ENCODE measurements at places on chromosomes 16 and 17. TPM values are rescaled to one million over a fixed set of nuclear protein-coding genes. Genes with fewer than 3 reads are reported as not detected.
A peak's percentile ranks its signal among the peaks of the same experiment; 100 is the strongest.

GRCh38 chr17:75371981-75372380 lies 33.5 kb downstream of the GRB2 start:
- no peaks in the 10 kb centered on the region for H3K36me3 ChIP-seq
- no peak for DNase-seq
- peaks cover 5% of the 10 kb centered on the region for H3K4me1 ChIP-seq
- no peak overlapping the region for H3K4me3 ChIP-seq

- no peaks in the 10 kb centered on the region for H3K27me3 ChIP-seq
- H3K36me3 ChIP-seq: no peaks in the 10 kb centered on the region
- no peak for DNase-seq
- H3K4me3 ChIP-seq: no peak overlapping the region
Measured at GRCh38 chr17:62662855-62663254, 35.4 kb downstream of the MRC2 start.

DNA sequence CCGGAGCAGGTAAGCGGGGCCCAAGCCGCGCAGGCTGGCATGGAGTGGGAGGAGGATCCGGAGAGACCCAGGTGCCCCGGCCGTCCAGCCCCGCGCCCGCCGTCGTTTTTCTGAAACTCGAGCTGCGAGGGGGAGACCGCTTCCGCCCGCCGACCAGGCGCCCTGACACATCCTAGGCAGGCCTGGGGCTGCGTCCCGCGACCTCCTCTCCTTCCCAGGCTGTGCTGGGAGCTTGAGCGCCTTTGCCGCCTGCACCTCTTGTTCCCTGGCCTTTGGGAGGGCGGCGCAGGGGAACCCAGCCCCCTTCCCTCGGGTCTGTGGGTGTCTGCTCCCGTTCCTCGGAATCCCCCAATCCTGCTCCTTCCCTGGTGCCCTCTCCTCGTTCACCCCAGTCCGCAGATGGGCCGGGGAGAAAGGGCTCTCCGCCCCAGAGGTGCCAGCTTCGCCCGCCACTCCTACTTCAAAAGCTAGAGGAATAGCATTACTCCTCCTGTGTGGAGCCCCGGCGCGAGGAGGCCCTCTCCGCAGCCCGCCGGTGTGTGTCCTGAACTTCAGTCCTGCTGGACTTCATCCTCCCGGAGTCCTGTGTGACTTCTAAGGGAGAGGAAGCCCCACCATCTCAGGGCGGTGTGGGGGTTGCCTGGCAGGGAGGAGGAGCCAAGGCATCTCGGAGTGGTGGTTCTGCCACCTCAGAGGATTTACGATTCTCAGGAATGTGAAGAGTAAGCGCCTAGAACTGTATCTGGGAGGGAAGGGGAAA lies 1.0 kb downstream of the NHERF1 start:
- no peaks in the 10 kb centered on the region for H3K36me3 ChIP-seq
- no peak for DNase-seq
- H3K27me3 ChIP-seq: no peaks in the 10 kb centered on the region
- peaks cover 58% of the 10 kb centered on the region for H3K4me1 ChIP-seq
- H3K27ac ChIP-seq: peak overlapping the region; percentile 90
- peak overlapping the region; percentile 86 for H3K4me3 ChIP-seq

DNA sequence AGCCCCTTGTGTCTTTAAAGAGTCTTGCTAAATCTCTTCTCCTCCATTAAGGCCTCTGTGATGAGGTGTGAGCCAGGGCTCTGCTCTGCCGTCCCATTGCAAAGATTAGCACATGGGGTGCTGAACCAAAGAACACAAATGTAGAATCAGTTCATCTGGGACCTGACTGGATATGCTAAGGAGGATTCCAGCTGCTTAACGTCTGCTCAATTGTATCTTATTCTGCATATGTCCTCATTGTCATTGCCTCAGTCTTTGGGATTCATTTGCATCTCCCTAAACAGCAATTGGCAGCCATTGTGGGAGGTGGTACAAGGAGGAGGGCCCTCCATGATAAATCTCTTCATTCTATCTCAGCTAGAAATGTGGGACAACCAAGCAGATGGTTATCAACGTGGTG lies 106.3 kb upstream of the ADAMTS18 start:
- no peaks in the 10 kb centered on the region for H3K36me3 ChIP-seq
- H3K4me1 ChIP-seq: no peaks in the 10 kb centered on the region
- no peaks in the 10 kb centered on the region for H3K27me3 ChIP-seq
- no peak for DNase-seq
- H3K4me3 ChIP-seq: no peak overlapping the region
- no peak overlapping the region for H3K27ac ChIP-seq

GRCh38 chr17:66577041-66577440 lies 257.9 kb upstream of the CACNG5 start:
- H3K36me3 ChIP-seq: no peaks in the 10 kb centered on the region
- no peaks in the 10 kb centered on the region for H3K4me1 ChIP-seq
- no peak for DNase-seq

GRCh38 chr16:57190136-57190535 lies 4.0 kb downstream of the RSPRY1 start:
- peaks cover 1% of the 10 kb centered on the region for H3K4me1 ChIP-seq
- H3K36me3 ChIP-seq: no peaks in the 10 kb centered on the region
- DNase-seq: no peak
- H3K27ac ChIP-seq: no peak overlapping the region
- H3K27me3 ChIP-seq: no peaks in the 10 kb centered on the region

DNA sequence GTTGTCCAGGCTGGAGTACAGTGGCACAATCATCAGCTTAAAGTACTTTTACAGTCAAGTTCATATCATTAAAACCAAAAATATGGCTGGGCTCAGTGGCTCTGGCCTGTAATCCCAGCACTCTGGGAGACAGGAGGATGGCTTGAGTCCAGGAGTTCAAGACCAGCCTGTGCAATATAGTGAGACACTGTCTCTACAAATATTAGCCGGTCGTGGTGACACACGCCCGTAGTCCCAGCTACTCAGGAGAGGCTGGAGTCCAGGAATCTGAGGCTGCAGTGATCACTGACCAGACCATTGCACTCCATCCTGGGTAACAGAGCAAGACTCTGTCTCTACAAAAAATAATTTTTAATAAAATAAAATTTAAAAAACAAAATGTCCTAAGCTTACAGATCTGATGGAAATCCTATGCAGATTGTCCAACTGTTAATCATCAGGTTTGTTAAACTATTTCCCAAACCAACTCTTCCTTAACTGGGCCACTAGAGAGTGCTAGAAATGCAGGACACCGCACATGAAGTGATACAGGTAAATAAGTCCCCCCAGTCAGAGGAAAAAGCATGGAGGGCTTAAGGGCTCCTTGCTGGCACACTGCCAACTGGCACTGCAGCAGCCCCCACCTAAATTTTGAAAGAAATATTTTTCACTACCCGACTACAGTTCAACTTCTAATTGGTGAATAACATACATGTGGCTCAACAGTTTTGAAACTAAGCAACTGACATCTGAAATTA lies 2.8 kb downstream of the USP22 start:
- peaks cover 17% of the 10 kb centered on the region for H3K36me3 ChIP-seq
- H3K27ac ChIP-seq: peak overlapping the region; percentile 100
- peaks cover 26% of the 10 kb centered on the region for H3K4me1 ChIP-seq
- H3K4me3 ChIP-seq: peak overlapping the region; percentile 78

DNA sequence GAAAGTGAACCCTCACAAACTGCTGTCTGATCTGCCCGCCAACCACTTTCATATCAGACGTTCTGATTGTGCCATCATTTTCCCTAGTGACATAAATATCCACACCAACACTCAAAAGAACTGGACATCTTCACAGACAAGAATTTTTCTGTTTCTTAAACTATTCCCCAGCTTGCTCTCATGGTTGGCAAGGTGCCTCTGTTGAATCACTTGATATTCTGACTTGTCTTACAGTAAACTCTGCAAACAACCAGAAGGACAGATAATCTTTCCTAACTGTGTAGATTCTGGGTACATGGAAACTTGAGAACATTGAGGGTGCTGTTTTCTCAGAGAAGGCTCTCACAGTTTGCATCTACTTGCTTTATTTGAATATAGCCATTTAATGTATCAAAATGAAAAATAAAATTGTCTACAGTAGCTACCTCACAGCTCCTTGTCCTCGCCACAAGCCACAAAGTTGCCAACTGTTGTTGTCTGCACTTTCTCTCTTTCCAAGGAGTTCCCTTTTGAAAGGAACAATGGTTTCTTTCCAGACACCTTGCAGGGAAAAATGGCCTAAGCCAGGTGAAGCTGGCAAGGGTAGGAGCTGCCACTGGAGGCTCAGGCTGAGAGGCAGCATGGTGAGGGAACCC lies 46.0 kb upstream of the ADAMTS18 start:
- DNase-seq: no peak
- peaks cover 28% of the 10 kb centered on the region for H3K27me3 ChIP-seq
- H3K36me3 ChIP-seq: no peaks in the 10 kb centered on the region
- no peak overlapping the region for H3K4me3 ChIP-seq
- H3K4me1 ChIP-seq: no peaks in the 10 kb centered on the region

GRCh38 chr17:4856937-4857314 lies 23.8 kb downstream of the MINK1 start:
- H3K27me3 ChIP-seq: no peaks in the 10 kb centered on the region
- no peak overlapping the region for H3K4me3 ChIP-seq
- H3K4me1 ChIP-seq: peaks cover 40% of the 10 kb centered on the region
- peaks cover 22% of the 10 kb centered on the region for H3K36me3 ChIP-seq
- no peak overlapping the region for H3K27ac ChIP-seq

- no peaks in the 10 kb centered on the region for H3K36me3 ChIP-seq
- H3K4me1 ChIP-seq: peaks cover 74% of the 10 kb centered on the region
- no peaks in the 10 kb centered on the region for H3K27me3 ChIP-seq
- no peak overlapping the region for H3K4me3 ChIP-seq
- peak overlapping the region; percentile 99 for H3K27ac ChIP-seq
Measured at GRCh38 chr17:45318561-45319230, 1.9 kb upstream of the MAP3K14 start.

DNA sequence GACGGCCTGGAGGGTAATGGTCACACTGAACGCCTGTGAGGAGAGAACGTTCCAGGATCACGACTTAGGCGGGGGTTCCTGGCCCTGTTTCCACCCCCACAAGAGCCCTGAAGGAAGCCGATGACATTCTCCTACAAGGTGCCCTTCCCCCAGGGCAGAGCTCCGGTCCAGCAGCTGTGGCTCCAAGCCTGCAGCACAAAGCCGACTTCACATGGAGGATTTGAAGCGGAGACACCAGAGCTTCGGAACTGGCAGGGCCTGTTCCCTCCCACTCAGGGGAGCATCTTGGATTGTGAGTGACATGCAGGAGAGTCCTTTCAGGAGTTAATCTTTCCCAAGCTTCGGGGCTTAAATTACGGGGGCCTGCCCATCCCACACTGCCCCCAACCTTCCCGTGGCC lies 5.0 kb downstream of the FADS6 start:
- H3K4me3 ChIP-seq: no peak overlapping the region
- no peak overlapping the region for H3K27ac ChIP-seq
- no peak for DNase-seq
- H3K27me3 ChIP-seq: no peaks in the 10 kb centered on the region
- no peaks in the 10 kb centered on the region for H3K36me3 ChIP-seq

GRCh38 chr16:89707695-89708094 lies 6.2 kb upstream of the SPATA2L start:
- no peak overlapping the region for H3K27ac ChIP-seq
- DNase-seq: no peak
- H3K4me3 ChIP-seq: no peak overlapping the region

DNA sequence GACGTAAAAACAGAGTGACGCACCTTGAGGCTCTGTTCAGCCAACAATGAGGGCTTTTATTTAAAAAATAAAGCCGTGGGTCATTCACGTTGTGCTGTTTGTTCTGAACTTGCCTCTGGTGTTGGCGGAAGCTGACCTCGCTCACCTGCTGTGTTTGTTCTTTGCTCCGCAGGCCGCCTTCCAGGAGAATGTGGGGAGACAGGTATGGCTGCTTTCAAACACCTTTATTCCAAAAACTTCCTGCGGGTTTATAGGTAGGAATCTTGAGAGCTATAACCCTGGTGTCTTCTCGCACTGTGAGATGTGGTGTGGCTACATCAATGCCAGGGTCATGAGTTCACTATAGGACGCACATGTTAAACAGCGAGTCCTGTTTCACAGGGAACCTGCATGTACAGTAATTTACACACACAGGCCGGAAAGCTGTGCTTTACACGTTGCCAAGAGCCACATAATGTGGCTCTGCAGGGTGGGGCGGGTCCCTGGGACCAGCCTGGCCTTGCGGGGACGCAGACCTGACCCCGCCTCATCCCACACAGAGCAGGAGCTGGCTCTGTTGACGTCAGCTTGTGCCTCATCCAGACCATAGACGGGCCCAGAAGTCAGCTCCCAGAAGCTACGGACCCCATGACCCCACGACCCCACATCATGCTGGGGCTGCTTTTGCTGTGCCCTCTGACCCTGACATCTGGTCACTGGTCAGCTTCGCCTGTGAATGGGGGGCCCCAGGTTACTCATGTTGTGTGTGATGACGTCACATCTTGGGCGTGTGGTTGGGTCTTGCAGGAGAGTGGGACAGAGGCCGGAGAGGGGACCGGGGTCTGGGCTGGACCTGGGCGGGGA lies 49.9 kb upstream of the ZNF750 start:
- H3K4me3 ChIP-seq: no peak overlapping the region
- H3K27me3 ChIP-seq: no peaks in the 10 kb centered on the region
- no peaks in the 10 kb centered on the region for H3K36me3 ChIP-seq
- H3K4me1 ChIP-seq: peaks cover 39% of the 10 kb centered on the region

- no peaks in the 10 kb centered on the region for H3K36me3 ChIP-seq
- no peak overlapping the region for H3K27ac ChIP-seq
- no peak overlapping the region for H3K4me3 ChIP-seq
- H3K4me1 ChIP-seq: peaks cover 13% of the 10 kb centered on the region
Measured at GRCh38 chr16:65118871-65119270, 3.0 kb downstream of the CDH11 start.

DNA sequence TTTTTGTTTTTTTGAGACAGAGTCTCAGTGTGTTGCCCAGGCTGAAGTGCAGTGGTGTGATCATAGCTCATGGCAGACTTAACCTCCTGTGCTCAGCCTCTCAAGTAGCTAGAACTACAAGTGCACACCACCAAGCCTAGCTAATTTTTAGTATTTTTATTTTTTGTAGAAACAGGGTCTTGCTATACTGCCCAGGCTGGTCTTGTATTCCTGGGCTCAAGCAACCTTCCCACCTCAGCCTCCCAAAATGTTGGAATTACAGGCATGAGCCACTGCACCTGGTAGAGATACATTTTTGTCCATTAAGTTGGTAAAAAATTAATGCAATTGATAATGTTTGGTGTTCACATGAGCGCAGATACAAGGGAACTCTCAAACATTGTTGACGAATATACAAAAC lies 22.2 kb upstream of the SRCIN1 start:
- H3K4me3 ChIP-seq: no peak overlapping the region
- no peak for DNase-seq
- H3K27me3 ChIP-seq: no peaks in the 10 kb centered on the region
- H3K4me1 ChIP-seq: no peaks in the 10 kb centered on the region
- H3K27ac ChIP-seq: no peak overlapping the region

Gene TAT
- not detected for total RNA-seq

Gene KRT40
- not detected for total RNA-seq

Gene CCDC154
- total RNA-seq: not detected

Gene MYH13
- total RNA-seq: not detected

Gene PLCG2
- 5.3 TPM for total RNA-seq

Gene SLC47A1
- total RNA-seq: 6.9 TPM

Gene TLCD2
- 5.3 TPM for total RNA-seq

Gene MSLN
- 0.79 TPM for total RNA-seq

Measured in esophagus squamous epithelium (tissue), 5 donors.